ENCODE measurements at places on chromosomes 7 and 10.
A peak's percentile ranks its signal among the peaks of the same experiment; 100 is the strongest.

DNA sequence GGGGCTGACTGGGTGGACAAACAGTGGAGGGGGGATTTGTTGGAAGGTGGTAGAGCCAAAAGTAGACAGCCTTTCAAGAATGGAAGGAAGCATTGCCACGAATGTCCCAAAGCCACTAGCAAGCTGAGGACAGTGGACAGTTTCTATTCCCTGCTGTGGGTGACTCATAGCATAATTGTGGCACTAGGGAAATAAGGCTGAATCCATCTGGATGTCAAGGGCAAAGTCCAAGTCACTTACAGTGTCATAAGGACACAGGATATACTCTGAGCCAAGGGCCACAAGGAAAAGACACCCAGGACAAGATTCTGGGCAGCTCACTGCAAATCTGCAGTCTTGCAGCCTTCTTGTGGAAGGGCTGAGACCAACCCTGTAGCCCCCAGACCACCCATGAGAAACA is 79.7 kb downstream of the FRMPD2 start:
- DNase-seq: no peak

- DNase-seq: peak; percentile 17
Measured at GRCh38 chr10:102118867-102119266, 1.3 kb downstream of the LDB1 start.

DNA sequence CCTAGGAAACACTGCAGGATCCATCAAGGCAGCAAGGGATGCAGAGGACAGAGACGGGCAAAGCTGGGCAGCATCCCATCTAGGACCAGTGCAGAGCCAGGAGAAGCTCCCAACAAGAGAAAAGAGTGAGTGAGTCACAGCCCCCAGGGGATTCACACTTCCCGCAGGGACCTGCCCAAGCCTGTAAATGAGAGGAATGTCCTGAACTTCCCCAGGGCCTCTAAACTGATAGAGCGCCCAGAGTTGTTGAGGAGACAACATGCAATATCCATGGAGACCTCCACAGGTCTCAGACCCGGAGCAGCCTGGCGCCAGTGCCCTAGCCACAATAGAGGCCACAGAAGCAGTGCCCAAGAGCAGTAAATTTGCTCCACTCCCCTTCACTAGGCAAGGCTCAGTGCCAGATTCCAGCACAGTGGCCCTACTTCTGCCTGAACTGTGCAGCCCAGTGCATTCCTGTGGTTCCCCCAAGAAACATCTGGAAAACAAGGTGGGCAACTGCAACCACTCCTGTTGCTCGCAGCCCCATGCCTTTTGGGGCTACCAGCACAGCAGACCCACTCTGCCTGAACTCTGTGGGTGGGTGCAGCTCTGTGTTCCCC is 567.5 kb downstream of the POM121L12 start:
- no peak for DNase-seq

DNA sequence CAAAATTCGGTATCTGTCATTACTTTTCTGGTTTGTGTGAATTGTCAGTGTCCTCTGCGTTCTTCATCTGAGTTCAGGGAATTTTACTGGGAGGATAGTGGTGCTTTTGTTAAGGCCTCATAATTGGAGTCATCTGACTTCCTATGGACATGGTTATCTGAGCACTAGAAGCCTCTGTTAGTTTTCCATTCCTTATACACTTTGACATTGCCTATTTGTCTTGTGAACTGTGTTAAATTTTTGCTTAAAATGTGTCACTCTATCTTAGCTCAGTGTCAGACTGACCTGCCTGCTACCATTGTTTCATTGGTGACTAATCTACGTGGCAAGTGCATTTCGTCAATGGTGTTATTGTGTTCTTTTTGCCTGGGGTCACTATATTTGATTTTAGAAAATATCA is 253.3 kb downstream of the SEMA3A start:
- no peak for DNase-seq

GRCh38 chr10:96708456-96708855 is 11.9 kb downstream of the PIK3AP1 start:
- no peak for DNase-seq

DNA sequence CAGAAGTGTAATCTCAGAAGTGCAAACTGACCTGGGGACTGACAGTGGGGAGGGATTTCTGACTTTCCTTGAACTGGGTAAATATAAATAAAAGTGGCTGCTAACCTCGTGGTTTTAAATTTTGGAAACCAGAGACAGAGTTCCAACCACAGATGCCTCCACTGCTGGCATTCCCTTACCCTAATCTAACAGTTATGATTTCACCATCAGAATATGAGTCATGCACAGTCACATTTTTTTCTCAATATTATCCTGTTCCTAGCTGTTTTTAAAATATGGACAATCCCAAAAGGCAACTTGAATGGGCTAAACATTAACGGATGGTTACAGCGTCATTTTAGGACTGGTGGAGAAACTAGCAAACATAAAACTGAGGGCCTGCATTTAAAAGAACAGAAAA is 264.3 kb upstream of the INHBA start:
- DNase-seq: no peak

- no peak for DNase-seq
Measured at GRCh38 chr7:89943525-89944050, 210.7 kb upstream of the STEAP1 start.

DNA sequence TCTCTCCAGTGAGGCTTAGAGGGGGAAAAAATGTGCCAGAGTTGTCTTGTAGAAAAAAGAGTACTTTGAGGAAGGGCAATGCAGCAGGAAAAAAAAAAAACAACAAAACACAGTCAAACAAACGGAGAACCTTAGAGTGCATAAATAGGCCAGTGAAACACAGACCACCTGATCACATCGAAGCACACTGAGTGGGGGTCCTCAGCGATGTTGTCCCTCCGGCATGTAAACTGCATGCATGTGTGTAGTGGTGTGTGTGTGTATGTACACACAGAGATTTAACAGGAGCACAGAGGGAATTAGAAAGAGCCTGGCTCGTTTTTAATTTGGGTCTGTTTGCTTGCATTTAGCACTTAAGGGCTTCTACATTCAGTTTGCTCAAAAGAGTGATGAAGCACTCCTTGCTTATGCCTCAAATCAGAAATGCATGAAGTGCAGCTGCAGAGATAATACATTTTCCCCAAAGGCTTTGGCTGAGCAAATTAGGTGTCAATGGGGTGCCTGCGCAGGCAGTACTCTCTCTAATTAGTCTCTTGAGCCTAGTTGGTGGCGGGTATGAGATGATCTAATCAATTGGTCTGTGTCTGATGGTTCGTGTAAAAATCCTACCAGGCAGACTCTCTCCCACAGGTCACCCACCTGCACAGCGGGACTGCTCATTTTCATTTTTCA is 62.7 kb upstream of the FZD1 start:
- DNase-seq: peak; percentile 88

GRCh38 chr7:16422917-16423316 is 1.6 kb upstream of the CRPPA start:
- no peak for DNase-seq

- DNase-seq: no peak
Measured at GRCh38 chr10:133229265-133230043, 563 bp upstream of the UTF1 start.

- DNase-seq: no peak
Measured at GRCh38 chr10:106941297-106942034, 223.0 kb downstream of the SORCS1 start.

DNA sequence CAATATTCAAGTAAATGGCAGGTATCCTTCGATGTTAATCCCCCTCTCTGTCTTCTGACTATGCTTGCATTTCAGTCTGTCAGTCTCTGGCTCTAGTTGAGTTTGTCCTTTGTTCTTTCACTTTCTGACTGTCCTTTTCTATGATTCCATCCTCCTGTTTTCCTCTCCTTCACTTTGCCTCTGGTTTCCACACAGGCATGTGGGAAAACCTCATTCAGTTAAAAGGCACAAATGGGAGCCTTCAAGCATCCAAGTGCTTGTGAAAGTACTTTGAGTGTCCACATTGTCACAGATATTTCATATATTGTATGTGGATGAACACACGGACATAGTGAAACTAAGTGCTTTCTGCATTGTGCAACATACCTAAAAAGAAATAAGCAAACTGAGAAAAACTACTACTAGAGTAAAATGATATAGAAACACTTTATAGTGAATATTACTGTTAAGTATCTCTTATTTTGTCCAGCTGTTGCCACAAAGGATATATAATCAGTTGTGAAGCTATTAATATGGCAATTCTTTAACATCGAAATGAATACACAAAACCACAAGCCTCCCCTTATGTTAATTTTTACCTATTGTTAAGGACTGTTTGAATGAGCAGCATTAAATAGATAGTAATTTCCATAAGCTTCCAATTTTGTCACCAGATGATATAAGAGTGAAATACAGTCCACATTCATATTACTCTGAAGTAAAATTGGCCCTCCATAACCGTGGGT is 71.7 kb downstream of the NRBF2 start:
- DNase-seq: no peak

DNA sequence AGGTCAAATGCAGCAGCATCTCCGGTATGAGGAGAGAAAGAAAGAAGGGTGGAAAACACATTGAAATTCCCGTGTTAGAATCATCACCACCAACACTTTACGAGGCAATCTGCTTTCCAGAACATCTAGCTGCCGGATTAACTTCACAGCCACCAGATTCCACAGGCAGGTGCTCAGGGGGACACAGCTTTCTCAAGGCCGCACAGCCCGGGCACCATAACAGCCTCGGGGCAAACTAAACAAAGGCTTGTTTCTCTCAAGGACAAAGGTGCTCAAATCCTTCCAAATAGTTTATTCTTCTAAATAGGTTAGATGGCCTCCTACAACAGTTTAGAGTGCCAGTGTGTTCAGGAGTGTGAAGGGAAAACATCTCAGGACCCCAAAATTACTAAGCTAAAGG is 156.3 kb downstream of the DIP2C start:
- no peak for DNase-seq

GRCh38 chr10:70475661-70476060 is 2.9 kb upstream of the PALD1 start:
- DNase-seq: no peak

- DNase-seq: peak; percentile 42
Measured at GRCh38 chr10:110641256-110641655, 2.9 kb upstream of the RBM20 start.

GRCh38 chr7:156759143-156759542 is 118.6 kb downstream of the RNF32 start:
- DNase-seq: no peak

GRCh38 chr7:41730161-41730560 is 27.3 kb upstream of the INHBA start:
- DNase-seq: no peak

All from NCI-H1436 (cell line).